ENCODE measurements at places on chromosomes 1 and 21.

DNA sequence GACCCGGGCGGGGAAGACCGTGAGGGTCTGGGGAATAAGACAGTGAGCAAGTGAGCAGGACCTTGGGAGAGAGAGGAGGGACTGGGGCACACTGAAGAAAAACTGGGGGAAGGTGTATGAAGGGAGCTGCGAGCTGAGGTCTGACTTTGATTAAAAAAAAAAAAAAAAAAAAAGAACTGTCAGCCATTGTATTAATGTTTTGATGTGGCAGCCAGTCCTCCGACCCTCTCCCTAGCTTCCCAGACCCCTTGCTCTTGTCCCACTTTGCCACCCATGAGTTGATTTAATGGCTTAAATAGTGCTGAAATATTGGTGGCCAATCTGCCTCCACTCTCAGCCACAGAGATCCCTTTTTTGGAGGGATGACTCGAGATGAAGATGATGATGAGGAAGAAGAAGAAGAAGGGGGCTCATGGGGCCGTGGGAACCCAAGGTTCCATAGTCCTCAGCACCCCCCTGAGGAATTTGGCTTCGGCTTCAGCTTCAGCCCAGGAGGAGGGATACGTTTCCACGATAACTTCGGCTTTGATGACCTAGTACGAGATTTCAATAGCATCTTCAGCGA, 652 bp downstream of the HAX1 start:
- DNase-seq = no peak

GRCh38 chr21:18810136-18810535, 406.6 kb upstream of the TMPRSS15 start:
- DNase-seq = no peak

- no peak for DNase-seq
Measured at GRCh38 chr1:216662681-216663080, 60.5 kb downstream of the ESRRG start.

- DNase-seq = no peak
Measured at GRCh38 chr1:67635055-67635809, 49.8 kb upstream of the GADD45A start.

DNA sequence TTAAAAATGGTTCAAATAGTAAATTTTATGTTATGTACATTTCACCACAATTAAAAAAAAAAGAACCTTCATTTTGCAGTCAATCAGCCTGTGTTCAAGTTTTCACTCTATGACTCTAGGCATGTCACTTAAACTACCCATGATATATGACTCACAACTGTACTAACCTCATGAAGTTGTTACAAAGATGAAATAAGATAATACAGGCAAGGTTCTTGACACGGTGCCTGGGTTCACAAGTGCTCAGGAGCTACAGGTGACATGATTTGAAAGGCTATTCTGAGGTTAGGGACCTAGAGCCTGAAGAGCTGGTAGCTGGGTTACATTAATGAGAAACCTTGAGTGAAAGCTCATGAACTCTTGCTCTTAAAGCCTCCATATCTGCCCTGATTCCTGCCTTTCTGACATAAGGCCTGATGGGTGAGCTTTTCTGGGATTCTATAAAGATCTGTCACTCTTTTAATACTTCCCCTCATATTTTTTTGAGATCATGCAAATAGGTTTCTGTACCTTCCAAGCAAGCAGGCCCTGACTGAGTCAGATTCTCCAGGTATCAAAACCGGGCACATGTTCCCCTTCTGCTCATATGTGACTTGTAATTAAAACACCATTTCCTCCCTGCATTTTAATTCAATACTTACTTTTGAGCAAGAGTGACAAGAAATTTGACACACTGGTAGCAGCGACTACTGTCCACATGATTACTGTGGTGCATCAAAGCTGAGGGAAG, 34.0 kb downstream of the PCSK9 start:
- DNase-seq = no peak

GRCh38 chr1:21906173-21907078, 30.7 kb downstream of the HSPG2 start:
- DNase-seq = no peak

DNA sequence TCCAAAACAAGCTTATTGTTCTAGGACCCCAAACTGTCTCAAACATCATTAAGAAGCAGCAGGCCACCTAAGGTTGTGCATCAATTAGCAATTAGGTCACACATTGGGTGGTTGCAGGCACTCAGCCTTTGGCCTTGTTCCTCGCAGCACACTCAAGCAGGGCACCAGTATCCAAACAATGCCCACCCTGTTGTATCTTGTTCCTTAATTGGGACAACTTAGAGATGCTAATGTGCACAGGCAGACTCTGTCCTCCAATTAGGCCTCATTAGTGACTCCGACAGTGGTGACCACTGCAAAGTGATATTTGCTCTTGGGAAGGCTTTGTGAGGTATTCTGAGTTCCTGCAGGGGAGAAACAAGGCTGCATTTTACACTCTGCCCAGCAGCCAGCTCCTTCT, 515.1 kb upstream of the PTBP2 start:
- DNase-seq = no peak

DNA sequence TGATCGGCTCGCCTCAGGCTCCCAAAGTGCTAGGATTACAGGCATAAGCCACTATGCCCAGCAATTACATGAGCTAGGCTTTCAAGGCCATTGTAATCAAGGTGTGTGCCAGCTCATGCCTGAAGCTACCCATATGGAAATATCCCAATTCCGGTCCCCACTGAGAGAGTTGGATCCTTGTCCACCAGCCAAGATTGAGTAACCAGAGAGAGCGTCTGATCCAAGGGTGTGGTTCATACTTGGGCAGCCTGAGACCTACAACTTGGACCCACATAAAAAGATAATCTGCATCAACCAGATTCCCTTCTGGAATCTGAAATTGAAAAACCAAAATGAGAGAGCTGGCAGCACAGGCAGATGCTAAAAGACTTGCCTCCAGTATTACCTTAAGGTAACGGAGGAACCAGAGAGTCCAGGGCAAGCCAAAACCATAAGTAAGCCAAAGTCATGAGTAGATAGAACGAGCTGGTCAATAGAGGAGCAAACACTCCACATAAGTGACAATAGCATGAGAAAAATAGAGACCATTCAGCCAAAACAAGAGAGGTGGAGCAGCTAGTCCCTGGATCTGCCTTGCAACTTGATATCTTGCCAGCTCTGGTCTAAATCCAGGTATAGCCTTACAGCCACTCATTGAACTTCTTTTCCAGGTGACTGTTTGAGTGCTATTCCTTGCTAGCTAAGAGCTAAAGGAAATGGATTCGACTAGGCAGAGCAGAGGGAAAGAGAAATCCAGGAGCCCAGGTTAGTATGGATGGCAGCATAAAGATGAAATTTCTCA, 63.8 kb upstream of the ATP1A1 start:
- no peak for DNase-seq

GRCh38 chr1:32724678-32725614, 22.4 kb upstream of the SYNC start:
- DNase-seq = no peak

DNA sequence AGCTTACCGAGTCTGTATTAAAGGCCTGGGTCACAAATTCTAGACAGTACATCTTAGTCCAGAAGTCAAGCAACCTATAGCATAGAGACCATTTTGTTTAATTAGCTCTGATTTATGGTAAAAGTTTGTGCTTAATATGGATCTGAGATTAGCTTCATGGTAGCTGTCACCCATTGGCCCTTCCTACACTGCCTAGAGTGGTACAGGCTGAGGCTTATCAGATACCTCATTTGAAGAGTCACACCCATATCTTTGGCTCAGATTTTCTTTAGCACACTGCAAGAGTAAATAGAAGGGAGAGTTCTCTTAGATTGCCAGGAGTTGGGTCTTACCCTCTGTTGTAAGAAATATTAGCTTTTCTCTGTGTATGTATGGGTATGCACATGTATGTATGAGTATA, 3.6 kb downstream of the AK4 start:
- DNase-seq = no peak

- DNase-seq = no peak
Measured at GRCh38 chr21:37408464-37409193, 42.1 kb downstream of the DYRK1A start.

DNA sequence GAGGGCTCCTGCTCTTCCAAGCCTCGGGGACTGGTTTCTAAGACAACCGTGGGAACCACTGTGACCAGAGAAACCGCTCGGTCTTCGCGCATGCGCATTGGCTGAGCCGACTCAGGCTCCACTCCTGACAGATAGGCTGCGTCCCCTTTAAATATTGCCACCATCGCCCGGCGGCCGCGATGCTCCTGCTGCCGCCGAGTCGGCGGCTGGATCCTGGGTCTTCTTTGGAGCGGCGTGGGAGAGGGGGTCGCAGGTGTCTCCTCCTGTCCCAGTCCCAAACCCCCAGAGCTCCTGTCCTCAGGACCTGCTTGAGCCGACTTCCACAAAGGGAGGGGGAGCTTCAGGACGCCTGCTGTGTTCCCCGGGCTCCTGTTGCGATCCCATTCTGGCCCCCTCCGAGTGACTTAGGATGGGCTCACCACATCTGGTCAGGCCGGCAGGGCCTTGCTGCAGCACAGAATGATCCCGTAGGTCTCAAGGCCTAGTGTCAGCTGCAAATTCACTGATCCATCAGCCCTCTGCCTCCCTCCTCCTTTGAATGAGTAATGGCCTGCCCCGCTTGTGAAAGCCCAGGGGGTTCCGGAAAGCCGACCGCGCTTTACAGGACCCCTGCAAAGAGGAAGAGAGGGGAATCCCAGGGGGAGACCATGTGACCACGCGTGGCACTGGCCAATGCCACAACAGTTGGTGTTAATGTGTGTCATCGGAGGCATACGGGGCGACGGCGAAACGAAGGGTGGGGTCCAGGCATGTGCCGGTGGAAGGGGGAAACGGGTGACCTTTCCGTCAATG, 683.2 kb upstream of the TPTE start:
- DNase-seq = no peak

- no peak for DNase-seq
Measured at GRCh38 chr1:245475961-245476516, 321.3 kb downstream of the KIF26B start.

DNA sequence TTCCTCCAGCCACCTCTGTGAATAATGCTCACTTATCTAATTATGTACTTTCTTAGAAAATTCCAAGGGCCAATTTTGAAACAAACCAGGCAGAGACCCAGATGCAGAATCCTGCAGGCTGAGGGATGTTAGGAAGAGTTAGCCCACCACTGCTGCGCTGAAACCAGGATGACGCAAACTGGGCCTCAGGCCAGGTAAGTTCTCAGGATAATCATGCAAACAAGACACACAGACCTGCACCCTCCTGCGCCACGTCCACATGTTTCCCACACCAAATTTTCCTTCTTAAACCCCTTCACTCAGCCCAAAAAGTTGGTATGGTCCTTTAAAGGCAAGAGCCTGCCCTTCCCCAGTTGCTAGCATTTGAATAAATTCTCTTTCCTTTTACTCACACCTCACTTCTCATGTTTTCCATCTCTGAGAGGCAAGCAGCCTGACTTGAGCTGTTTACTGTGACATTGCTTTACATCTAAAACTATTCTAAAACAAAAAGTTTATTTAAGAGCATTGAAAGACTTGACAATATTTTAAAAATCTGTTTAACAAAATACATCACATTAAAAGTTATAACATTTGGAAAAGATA, 887.1 kb downstream of the LRRIQ3 start:
- DNase-seq = no peak

- no peak for DNase-seq
Measured at GRCh38 chr1:208254376-208254775, 10.2 kb upstream of the PLXNA2 start.

DNA sequence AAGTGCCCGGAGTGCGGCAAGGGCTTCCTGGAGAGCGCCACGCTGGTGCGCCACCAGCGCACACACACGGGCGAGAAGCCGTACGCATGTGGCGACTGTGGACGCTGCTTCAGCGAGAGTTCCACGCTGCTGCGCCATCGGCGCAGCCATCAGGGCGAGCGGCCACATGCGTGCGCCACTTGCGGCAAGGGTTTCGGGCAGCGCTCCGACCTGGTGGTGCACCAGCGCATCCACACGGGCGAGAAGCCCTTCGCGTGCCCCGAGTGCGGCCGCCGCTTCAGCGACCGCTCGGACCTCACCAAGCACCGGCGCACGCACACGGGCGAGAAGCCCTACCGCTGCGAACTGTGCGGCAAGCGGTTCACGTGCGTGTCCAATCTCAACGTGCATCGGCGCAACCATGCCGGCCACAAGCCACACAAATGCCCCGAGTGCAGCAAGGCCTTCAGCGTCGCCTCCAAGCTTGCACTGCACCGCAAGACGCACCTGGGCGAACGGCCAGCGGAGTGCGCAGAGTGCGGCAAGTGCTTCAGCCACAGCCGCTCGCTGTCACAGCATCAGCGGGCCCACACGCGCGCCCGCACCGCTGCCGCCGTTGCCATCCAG, 10.0 kb downstream of the ZNF672 start:
- DNase-seq = no peak

GRCh38 chr21:37072274-37072987, 440 bp downstream of the PIGP start:
- peak; percentile 63 for DNase-seq

DNA sequence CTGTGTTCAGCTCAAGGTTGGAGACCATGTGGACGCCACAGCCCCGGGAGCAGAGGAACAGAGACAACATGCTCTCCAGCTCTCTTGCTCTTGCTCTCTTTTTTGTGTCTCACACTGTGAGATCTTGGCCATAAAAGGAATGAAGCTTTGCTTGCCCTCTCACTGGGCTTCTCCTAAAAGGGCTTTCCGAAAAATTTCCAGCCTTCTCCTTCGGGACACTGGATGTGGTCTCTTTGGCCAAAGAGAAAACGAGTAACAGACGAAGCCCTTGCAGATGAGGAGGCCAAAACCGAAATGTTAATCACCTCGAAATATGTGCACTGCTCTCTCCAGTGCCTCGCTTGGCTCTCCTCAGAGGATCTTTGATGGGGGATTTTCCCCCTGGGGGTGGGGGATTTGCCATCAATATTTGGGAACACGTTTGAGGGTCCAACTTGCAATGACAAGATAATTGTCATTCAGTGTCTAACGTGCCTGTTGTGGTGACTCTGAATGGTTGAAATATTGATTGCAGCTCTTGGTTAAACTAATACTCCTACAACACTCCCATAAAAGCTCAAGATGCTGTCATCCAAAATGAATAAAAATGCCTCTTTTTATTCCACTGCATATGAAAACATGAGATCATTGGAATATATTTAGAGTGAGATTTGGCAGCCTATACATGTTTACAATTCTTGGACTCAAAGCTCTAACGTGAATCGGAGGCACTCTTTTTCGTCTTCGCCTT, 68.6 kb upstream of the ANGPTL1 start:
- no peak for DNase-seq

- no peak for DNase-seq
Measured at GRCh38 chr1:119298687-119299303, 69.8 kb upstream of the HAO2 start.

GRCh38 chr1:114090738-114091505, 62.7 kb downstream of the SYT6 start:
- no peak for DNase-seq

DNA sequence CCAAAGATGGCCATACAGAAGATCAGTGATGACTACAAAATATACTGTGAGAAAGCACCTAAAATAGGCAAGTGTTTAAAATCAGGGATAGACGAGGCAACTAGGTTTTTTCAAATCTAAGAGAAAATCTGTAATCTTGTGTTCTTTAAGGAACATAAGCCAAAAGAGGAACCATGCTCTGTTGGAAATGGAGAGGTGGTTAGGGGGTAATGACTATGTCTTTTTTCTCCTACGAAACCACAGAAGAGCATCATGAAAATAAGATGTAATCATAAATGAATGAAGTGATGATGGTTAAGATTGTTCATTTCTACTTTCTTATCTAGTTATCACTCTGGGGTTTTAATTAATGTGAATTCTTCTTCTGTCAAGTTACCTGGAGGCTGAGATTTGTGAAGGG, 43.1 kb downstream of the RGSL1 start:
- DNase-seq = no peak

- DNase-seq = no peak
Measured at GRCh38 chr1:57279909-57280666, 143.8 kb downstream of the DAB1 start.

All from germinal center (tissue), 1 donor.